AG04450 (cell line): ENCODE measurements at places on chromosomes 6 and 20. TPM values are rescaled to one million over a fixed set of nuclear protein-coding genes. Genes with fewer than 3 reads are reported as not detected.

- DNase-seq, result no peak
Measured at GRCh38 chr6:122930252-122931180, 65.5 kb upstream of the CLVS2 start.

GRCh38 chr20:59006864-59007664 is at the start of gene CTSZ:
Gene CTSZ (minus strand): TSS chr20:59007254. CDS start chr20:59007128, 126 bp downstream.
- DNase-seq, result no peak

- DNase-seq, result no peak
Measured at GRCh38 chr20:43939762-43940121, 25.1 kb downstream of the TOX2 start.

- no peak for DNase-seq
Measured at GRCh38 chr6:128808856-128809255, 74.1 kb upstream of the LAMA2 start.

- DNase-seq, result no peak
Measured at GRCh38 chr6:110529355-110529754, 52.9 kb upstream of the SLC22A16 start.

DNA sequence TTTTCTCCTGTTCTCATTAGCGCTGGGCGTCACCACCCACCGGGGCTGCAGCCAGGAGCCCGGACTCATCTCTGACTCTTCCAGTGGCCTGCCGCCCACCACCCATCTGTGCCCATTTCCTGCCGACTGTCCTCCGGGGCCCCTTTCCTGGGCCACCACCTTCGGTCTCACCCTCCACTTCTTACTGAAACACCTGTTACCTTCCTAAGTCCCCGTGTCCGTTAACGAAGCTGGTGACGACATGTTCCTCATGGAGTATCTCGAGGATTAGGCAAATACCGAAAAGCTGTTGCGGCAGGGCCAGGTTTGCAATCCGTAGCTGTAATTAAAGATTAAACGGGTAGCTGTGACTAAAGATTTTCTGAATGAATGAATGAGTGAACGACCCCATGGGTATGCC is 80.2 kb downstream of the SRC start:
- no peak for DNase-seq

DNA sequence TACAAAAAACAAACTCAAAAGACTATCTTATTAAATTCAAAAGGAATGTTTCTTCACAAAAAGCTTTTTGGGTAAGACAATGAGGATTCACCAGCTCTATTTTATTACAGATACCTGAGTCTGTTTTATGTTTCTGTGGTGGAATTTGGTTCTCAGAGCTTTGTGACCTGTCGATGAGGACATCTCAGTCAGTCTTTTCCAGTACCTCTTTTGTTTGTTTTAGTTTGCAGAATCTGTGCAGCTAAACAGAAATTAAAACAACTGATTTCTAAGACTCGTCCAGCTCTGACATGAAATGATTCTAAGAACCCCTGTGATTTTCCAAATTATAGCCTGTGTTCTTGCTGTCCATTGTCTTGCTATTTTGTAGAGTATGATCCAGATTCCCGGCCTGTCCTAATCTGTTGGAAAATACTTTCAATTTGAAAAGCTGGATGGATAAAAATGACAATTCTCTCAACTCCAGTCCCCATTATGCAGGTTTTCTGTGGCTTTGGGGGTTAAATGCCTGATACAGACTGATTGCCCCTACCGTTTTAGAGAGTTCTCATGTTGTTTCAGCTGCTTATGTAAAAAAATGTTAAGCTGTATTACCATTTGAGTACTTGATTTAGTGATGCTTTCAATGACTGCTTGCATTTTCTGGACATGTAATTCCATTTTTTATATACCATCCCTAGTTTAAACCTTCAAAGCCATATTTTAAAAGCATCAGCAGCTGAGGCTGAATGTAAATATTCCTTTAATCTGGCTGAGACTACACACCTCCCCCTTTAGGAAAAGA is 94.2 kb upstream of the TAB2 start:
- no peak for DNase-seq

DNA sequence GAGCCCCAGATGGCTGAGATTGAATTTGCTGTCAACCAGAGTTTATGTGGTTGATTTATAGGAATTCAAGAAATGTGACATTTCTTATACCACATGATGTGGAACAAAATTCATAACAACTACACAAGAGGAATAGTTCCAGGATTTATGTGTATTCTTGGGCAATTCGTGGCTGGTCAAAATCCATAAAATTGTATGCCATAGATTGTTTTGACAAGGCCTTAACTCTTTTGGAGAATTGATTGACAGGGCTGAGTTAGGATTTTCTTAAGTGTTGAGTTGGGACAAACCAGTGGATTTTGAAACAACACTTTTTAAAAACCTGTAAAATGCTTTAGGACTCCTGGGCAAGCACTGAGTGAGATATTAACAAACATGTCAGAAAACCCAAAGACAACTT is 19.4 kb upstream of the SLC2A12 start:
- no peak for DNase-seq

- DNase-seq, result no peak
Measured at GRCh38 chr20:38283236-38283635, 20.7 kb upstream of the BPI start.

DNA sequence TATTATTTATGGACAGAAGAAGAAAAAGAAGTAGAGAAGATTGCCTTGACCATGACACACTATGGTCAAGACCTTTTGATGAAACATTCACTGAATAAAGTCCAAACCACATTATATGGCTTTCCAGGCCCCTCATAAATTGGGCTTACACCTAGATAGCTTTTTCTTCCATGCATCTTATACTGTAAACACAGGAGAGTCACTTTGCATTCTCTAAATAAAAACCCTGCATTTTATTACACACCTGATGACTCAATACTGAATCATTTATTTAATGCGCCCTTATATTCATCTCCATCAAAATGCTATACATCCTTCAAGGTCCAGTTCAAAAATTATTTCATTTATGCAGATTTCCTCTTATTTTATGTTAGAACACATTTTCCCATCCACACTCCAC is 78.0 kb downstream of the COL21A1 start:
- no peak for DNase-seq

GRCh38 chr20:10769700-10770099 is 95.9 kb upstream of the JAG1 start:
- no peak for DNase-seq

GRCh38 chr6:100346203-100346602 is 118.5 kb downstream of the SIM1 start:
- no peak for DNase-seq

GRCh38 chr6:33610067-33610466 is 11.1 kb upstream of the ITPR3 start:
- no peak for DNase-seq

DNA sequence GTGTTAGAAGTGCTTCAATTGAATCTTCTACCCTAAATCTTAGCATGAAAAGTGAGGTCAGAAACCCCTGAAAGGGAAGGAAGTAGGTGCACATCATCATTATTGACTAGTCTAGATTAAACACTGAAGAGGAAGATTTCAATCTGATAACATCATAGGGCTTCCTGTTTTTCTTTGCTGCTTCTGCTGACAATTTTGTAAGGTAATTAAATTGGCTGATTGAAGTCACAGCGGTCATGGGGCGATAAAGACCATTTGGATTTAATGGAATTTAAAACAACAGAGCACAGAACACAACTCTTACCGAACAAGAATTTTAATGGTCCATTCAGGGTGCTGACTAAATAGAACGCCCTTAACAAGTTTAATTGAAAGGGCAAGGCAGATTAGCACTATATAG is 11.3 kb downstream of the GRIK2 start:
- no peak for DNase-seq

DNA sequence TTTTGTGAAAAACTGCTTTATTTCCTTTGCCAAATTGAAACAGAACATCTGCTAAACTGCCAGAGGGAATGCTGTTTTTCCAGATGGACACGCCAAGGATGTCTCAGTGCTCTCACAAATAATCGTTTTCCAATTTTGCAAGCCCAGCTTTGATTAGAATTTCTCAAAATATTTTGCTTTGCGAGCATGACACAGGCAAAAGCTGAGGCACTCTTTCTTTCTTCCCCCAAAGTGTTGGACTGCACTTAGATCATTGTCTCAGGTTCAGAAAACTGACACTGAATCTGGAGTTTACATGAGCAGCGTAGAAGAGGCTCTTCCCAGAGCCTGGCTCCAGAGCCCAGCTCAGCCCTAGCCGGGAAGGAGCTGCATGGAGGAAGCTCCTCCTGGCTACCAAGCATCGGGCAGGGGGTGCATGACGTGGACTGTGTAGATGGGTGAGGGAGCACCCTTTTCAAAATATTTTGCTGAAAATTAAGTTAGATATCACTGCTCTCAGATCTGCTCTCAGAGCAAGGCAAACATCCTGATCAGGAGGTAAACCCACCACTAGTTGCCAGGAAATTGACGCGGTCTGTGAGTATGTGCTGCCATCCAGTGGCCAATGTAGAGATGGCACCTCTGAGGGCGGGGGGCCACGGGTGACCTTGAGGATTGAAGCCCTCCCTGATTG is 107.5 kb downstream of the SLC22A3 start:
- DNase-seq, result peak; percentile 24

DNA sequence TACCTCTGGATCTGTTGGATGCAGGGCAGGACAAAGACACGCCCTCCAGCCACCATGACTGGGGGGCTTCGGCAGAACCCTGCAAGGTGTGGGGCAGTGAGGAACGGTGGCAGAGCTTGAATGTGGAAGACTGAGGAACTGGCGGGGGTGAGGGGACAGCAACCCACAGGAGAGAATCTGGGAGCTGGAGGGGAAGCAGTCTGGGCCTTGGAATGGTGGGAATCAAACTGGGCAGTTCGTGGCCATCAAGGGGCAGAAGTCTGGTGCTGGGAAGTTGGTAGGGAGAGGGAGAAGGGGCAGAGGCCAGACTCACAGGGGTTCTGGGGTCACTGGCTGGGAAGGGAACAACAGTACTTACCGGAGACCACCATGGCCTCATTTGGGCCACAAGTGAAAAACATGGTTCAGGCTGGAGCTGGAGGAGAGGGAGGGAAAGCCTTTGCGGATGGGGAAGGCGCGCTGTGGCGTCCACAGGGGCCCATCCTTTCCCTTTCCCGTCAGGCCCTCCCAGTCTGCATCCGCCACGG is 635 bp downstream of the FLOT1 start:
- no peak for DNase-seq

- DNase-seq, result no peak
Measured at GRCh38 chr20:13101706-13102105, 92.9 kb downstream of the SPTLC3 start.

GRCh38 chr6:18586133-18586532 is 199.0 kb downstream of the RNF144B start:
- DNase-seq, result no peak

- DNase-seq, result no peak
Measured at GRCh38 chr20:45097485-45098102, 3.3 kb downstream of the KCNS1 start.

DNA sequence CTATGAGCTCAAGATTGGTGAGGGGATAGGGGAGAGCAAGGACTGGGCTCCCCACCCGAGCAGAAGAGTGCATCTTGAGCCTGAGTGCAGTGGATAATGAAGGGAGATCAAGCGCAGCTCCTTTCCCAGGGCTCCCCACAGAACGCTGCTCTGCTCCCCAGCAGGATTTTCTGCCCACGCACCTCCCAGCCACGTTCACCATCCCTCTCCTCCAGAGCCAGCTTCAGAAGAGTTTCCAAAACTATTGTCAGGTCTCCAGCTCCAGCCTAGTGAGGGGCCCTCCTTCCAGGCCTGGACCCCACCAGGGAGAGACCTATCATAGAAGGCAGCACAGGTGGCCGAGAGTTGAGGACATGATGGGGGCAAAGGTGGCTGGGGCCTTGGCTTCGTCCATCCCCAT is 34.5 kb downstream of the FOXP4 start:
- DNase-seq, result no peak

- no peak for DNase-seq
Measured at GRCh38 chr20:13333793-13334192, 112.7 kb downstream of the ISM1 start.

- no peak for DNase-seq
Measured at GRCh38 chr20:41268402-41268801, 49.1 kb downstream of the ZHX3 start.

- peak; percentile 97 for DNase-seq
Measured at GRCh38 chr6:135851442-135852271, at the start of gene PDE7B. Gene PDE7B (plus strand): TSS chr6:135851701.

- no peak for DNase-seq
Measured at GRCh38 chr6:7343546-7344475, 30.8 kb upstream of the SSR1 start.

COL10A1 gene
- polyA plus RNA-seq, result 0.10 and 0.33 TPM in 2 replicates

MYBL2 gene
- polyA plus RNA-seq, result 1.7 and 2.5 TPM in 2 replicates

TBC1D32 gene
- polyA plus RNA-seq, result 3.5 and 6.3 TPM in 2 replicates

HS3ST5 gene
- polyA plus RNA-seq, result not detected in 2 replicates

CCN2 gene
- polyA plus RNA-seq, result 768 and 955 TPM in 2 replicates

TMC2 gene
- not detected in 2 replicates for polyA plus RNA-seq

SLC17A9 gene
- polyA plus RNA-seq, result 2.2 TPM in 2 replicates

DEFB115 gene
- polyA plus RNA-seq, result not detected in 2 replicates
